Aorta (tissue), 5 donors: ENCODE measurements at places on chromosomes 4 and X. TPM values are rescaled to one million over a fixed set of nuclear protein-coding genes. Genes with fewer than 3 reads are reported as not detected.

- no peak for DNase-seq
Measured at GRCh38 chr4:183906739-183907651, 1.9 kb downstream of the STOX2 start.

Gene POU3F4
- not detected for polyA plus RNA-seq

Gene GAGE12F
- polyA plus RNA-seq = not detected

Gene GABRG1
- polyA plus RNA-seq = not detected

DNA sequence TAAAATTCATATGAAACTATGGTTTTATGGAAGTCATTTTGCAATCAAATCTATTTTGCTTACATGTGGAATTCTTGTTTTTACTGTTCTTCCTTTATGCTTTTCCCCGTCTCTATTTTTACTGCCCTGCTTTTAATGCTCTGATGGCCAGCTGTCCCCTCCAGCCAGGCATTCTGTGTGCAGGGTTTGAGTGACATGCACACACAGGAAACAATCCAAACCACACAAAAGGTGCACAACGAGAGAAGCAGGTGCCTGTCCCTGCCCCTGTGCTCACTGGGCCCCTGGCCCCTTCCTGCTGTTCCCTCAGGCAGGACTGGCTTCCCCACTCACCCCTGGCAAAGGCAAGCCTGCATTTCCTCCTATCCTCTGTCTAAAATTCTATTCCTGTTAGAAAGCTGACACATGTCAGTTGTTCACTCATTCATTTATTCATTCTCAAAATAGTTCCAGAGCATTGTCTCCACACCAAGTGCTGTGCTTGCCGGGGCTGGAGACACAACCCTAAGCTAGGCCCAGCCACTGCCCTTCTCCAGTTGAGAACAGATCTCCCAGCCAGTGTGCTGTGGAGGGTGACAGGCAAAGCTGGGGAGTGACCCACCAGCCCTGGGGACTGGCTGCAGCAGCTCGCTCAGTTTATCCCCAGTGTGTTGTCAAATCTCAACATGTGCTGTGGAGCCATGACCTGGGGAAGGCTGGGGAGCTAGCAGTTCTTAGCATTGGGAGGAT lies 346.3 kb downstream of the FBXW7 start:
- no peak for DNase-seq

GRCh38 chr4:4690854-4691253 lies 149.0 kb upstream of the STX18 start:
- DNase-seq = no peak

- DNase-seq = no peak
Measured at GRCh38 chr4:184280137-184280536, 62.5 kb upstream of the ENPP6 start.

DNA sequence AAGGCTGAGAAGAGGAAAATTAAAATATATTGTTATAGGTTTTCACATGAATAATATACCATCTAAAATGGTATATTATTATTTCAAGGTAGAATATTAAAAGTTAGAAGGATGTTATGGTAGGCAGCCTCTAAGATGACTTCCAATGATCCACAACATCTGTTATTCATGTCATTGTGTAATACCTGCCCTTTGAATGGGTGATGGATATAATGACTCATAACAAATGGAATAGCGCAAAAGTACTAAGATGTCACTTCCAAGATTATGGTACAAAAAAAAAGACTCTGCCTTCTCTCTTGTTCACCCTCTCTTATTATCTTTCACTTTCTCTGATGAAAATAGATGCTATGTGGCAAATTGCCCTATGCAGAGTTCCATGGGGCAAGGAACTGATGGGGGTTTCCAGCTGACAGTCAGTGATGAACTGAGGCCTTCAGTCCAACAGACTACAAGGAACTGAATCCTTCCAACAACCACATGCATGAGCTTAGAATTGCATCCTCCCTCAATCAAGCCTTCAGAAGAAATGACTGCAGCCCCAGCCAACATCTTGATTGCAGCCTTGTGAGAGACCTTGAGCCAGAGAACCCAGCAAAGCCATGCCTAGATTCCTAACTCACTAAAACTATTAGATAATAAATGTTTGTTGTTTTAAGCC lies 57.7 kb downstream of the HS6ST2 start:
- DNase-seq = no peak

Gene TENM3
- not detected for polyA plus RNA-seq

Gene FAM133A
- 0.95 TPM for polyA plus RNA-seq

DNA sequence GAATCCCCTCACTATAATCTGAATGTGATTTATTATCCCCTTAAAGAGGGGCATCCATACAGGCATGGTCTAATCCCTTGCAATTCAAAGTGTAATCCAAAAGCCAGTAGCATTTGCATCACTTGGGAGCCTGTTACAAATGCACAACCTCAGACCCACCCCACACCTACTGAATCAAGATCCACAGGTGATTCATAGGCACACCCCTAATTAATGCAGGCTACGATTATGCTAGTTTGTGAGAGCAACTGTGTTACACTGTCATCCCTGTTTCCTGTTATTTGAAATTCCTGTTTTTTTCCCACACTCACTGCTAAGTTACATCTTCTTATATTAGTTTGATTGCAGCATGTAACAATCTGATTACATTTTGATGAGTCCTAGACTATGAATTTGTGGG lies 120.0 kb downstream of the RAB28 start:
- DNase-seq = no peak

Gene TRMT2B
- 6.3 TPM for polyA plus RNA-seq
